ENCODE measurements at places on chromosomes 4 and X.

DNA sequence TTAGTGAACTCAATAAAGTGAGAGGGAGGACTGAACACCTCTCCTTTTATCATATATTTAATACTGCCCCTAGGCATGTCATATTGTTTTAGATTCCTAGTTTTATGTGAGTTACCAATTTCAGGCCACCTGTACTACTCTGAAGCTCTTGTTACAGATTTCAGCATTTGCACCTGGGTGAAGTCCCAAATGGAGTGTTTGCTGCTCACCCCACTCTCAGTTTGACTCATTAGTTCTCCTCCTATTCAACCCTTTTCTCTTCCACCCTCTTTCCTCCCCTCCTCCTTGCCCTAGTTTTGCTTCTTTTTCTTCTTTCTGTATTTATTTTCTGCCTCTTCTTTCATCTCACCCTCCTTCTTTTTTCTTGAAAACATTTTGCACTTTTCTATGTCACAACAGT, 1852.2 kb upstream of the IGFBP7 start:
- no peak for DNase-seq

DNA sequence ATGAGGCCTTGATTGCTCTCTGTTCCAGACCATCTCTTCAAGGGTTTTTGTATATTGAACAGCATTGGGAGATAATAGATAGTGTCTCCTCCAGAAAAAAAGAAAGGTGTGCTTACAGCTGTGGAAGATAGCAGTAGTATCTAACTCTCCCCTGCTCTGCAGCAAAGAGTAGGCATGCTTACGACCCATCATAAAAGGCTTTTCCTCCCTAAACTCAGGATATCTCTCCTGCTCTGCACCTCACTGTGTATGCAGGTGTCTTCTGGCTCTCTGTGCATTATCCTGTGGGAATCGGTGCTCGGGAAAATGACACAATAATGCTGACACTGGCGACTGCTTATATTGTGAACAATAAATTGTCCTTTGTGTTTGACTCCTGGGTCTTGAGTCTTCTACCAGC, 216.0 kb downstream of the RAB28 start:
- DNase-seq, result no peak

- DNase-seq, result no peak
These were observed 1805.6 kb upstream of the TENM3 start for GRCh38 chr4:180437601-180438000.

DNA sequence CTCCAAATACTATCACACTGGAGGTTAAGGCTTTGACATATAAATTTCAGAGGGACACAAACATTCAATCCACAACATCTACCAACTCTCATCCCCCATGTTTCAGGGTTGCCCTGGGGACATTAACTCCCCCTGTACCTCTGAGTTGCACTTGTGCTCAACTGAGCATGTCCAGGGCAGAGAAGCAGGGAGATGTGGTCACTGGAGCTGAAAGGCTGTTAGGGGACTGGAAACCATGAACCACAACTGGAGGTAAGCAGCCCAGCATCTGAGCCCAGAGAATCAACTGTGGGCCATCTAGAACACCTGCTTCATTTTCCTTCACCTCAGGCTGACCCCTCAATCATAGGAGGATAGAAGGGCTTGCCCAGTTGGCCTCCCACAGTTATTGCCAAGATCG, 641.1 kb downstream of the MID1IP1 start:
- DNase-seq, result no peak

DNA sequence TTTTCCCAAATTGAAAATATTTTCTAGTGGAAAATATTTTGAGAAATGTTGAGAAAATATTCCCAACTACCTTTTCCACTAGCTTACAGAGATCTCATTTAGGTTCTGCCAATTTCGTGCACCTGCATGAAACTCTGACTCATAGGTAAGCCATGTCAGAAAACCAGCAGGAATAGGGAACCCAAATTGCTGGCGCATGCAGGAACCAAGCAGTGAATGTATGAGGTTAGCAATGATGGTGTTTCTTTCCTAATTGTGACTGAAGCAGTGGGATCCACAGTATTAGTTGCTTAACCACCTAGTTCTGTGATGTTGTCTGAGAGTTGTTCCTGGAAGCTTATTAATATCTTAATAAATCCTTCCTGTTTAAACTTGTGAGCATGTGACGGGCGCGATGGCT, 381.0 kb upstream of the TRAM1L1 start:
- DNase-seq, result no peak

DNA sequence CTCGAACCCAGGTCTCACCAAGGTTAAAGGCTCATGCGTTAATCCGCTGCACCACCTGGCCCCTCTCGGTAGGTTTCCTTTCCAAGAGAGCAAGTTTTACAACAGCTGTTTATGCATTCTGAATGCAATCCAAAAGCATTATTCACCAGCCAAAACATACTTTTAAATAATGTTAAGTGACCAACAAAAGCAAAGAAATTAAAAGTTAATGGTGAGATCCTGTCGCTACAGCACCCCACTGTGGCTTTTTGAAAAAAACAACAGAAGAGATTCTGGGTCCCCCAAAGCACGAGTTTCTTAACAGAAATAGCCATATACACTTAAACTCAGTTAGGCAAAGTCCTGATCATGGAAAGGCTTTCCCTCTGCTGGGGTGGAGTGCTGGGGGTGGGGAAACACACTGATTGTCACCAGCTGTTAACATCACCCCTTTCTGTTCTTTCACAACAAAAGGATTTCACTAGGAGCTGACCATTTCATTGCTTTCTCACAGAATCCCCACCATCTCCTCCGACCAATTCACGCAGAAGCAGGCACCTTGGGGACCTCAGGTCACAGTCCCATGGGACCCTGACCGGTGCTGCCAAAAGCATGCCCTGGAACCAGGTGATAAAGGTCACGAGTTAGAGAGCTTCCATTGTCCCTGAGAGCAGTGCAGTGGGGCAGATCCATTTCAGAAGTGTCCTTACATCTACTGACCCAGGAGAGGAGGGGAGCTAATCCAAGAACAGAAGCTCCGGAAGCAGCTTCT, 51.2 kb downstream of the ZNF827 start:
- no peak for DNase-seq

GRCh38 chrX:18441780-18442367, 16.5 kb downstream of the CDKL5 start:
- DNase-seq, result no peak

GRCh38 chr4:72405417-72405816, 163.6 kb downstream of the ADAMTS3 start:
- DNase-seq, result no peak

- DNase-seq, result no peak
These were observed 40.6 kb upstream of the THOC2 start for GRCh38 chrX:123773258-123773988.

DNA sequence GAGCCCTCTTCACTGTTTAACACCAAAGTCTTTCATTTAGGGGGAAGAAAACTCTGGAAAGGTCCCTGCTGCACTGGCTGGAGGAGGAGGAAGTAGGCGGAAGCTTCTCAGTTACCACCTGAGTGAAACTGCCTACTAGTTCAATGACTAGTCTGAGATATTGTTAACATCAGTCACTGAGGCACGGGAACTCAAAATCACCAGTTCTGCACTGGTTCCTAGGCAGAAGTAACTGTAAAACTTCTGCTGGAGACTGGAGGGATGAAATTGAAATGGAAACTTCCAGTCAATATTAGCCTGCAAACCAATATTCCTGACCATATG, 178.3 kb downstream of the SNCA start:
- DNase-seq, result no peak

GRCh38 chr4:95640311-95640710, 91.5 kb upstream of the UNC5C start:
- DNase-seq, result no peak

DNA sequence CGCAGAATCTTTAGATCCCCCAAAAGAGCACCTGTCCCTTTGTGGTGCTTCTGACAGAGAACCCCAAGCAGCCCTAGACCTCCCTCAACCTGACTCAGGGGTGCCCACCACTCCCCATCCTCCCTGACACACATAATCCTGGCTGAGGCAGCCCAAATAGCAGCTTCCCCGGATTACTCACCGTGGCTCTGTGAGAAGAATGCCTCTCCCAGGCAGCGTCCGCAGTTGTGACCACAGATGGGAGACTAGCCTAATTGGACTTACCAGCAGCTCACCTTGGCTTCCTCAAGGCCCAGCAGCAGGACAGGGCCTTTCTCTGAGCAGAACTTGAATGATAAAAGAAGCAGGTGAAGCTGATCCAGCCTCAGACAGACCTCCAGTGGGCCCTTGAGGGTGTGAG, 10.3 kb upstream of the ODAPH start:
- no peak for DNase-seq

DNA sequence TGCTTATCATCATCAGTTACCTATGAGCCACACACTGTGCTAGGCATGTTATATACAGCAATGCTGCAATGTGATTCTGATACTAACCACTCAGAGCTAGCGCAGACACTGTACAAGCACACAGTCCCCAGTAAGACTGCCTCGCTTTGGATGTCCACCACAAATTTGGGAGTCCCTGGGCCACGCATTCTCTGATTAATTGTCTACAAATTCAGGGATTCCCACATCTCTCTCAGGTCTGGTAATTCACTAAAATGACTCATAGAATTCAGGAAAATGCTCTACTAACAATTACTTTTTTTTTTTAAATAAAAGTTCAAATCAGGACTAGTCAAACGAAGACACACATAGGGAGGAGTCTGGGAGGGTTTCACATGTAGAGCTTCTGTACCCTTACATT, 652.1 kb upstream of the AADAT start:
- no peak for DNase-seq

GRCh38 chrX:16874458-16875095, 4.4 kb upstream of the RBBP7 start:
- DNase-seq, result no peak

- DNase-seq, result no peak
These were observed 299.5 kb upstream of the CLNK start for GRCh38 chr4:10983885-10984640.

DNA sequence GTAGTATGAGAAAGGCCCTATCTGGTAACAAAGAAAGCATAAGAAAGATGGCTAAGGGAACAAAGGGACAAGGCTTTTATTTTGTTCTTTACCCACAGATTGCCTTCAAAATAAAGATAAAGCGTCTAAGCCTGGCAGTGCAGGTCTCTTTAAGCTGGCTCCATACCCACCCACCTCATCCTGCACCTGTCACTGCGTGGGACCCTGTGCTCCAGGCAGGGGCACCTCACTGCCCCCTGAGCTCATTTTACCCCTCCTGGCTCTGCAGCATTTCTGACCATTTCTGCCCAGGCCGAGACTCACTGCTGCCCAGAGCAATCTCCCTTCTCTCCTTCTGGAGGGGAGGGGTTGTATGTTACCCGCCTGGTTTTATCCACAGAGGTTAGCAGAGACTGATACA, 1.7 kb upstream of the CYP4V2 start:
- DNase-seq, result no peak

DNA sequence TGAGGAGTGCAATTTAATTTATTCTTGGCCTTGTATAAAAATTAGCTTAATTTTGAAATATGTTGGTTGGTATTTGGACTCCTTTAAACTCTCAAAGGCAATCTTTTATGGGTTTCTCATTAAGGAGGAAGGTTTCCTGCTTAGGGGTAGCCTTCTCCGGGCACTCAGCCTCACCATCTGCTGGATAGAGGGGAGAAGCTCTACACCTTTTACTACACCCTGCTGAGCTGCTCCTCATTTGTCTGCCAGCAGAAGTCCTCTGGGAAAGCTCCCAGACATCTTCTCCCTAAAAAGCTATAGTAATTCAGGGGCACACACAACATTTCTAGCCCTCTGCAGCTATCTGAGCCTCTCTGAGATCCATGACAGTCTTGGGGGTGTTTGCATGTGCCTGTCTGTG, 179.1 kb downstream of the SOWAHB start:
- DNase-seq, result no peak

DNA sequence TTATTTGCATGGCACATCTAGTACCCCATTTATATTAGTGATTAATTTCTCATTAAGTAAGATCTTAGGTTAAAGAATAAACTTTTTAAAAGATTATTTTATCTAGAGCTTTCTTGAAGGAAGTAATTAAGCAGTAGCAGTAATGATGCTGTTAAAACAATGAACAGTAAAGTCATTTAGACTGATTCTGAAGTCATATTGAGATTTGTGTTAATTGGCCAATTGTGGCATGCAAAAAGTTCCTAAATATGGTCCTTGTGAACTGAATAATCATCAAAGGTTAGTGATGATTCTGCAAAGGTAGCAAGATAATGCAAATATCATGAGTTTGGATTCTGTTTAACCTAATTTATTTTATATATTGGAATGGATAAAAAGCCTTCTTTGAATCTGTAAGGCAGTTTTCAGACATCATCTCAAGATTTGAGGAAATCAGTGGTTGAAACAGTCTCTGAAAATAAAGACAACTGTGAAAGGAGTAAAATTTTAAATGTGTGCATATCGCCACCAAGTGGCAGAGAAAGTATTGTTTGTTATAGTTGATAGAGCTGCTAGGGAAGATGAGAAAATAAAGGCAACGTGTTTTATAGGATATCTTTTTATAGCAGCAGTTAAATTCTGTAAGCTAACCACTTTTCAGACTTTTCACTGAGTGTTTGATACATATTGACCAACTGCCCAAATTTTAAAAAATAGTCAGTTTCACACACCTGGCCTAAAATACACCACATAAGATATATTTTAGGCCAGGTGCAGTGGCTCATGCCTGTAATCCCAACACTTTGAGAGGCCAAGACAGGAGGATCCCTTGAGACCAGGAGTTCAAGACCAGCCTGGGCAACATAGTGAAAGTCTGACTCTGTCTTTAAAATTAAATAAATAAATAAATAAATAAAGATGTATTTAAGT, 79.6 kb downstream of the CCKAR start:
- no peak for DNase-seq

DNA sequence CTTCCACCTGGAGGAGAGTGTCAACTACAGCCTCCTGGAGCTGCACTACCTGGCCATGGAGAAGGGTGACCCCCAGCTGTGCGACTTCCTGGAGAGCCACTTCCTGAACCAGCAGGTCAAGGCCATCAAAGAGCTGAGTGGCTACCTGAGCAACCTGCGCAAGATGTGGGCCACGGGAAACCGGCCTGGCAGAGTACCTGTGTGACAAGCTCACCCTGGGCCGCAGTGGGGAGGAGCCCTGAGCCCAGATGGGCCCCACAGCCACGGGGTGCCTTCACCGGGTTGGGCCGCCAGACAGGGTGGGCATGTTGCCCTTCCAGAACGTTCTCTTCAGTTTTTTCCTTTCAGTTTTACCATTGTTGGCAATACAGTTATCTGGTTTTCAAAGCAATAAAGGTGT, 15.2 kb upstream of the FAM47A start:
- DNase-seq, result no peak

DNA sequence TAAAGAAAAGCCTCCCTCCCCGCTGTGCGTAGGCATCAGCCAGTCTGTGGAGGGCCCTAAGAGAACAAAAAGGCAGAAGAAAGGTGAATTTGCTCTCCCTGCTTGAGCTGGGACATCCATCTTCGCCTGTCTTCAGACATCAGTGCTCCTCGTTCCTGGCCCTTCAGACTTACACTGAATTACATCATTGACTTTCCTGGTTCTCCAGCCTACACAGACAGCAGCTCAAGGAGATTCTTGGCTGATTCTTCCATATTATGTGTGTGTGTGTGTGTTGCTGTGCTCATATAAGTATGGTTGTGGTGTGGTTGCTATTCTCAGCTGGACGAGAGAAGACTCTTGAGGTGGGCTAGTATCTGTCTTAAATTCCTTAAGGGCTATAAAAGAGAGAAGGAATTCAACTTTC, 35.5 kb upstream of the CD99L2 start:
- DNase-seq, result no peak
